ENCODE measurements at places on chromosomes 3 and 15.

DNA sequence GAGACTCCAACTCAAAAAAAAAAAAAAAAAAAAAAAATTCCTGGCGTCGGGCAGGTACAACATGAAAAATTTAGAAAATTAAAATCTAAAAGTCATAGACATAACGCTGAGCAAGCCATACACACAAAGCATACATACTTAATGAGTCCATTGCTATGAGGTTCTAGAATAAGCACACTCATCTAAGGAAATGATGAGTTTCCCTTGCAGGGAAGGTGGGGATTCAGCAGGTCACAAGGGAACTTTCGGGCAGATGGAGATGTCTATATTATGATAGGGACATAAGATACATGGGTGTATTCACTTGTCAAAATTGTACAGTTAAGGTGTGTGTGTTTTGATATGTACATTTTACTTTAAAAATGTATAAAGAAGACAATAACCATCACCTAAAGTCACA is 120.2 kb upstream of the LIPC start:
- no peak for DNase-seq

GRCh38 chr15:88638626-88639372 is at the start of gene ISG20:
Gene ISG20 (plus strand): TSS chr15:88639016. CDS start chr15:88639367, 351 bp downstream.
- DNase-seq: peak; percentile 84

DNA sequence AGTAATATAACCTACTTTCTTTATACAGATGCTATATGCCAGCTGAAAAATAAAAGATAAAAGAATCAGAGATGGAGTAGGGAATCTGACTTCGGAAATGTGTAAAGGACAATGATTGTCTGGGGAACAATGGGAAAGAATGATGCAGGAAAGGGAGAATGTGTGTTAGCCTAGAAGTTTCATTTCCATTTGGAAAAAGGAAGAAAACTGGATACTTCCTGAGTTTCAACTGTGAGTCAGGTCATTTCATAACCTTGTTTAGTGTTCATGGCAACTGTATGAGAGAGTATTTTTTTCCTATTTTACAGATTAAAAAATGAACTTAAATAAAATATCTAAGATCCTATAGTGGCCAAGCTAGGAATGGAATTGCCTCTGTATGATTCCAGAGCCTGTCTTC is 261.3 kb upstream of the NECTIN3 start:
- DNase-seq: no peak

- no peak for DNase-seq
Observed at GRCh38 chr3:43699864-43700263, 9.1 kb downstream of the ABHD5 start.

DNA sequence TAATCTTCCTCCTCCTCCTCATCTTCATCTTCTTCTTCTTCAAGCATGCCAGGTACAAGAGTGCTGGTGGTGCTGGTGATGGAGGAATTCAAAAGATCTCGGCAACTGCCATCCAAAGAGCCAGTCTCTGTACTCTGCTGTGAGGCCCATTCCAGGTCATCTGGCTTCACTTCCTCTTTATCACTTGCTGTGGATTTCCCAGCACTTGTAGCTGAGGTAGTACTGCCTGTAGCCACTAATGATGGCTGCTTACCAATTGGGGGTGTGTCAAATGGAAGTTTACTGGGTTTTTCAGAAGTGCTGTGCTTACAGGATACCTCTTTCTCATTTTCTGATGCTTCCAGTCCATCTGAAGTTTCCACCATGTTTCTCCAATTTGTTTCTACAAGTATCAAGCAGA is 28.8 kb upstream of the SHC4 start:
- no peak for DNase-seq

GRCh38 chr3:67468511-67468910 is 185.9 kb downstream of the SUCLG2 start:
- no peak for DNase-seq

- no peak for DNase-seq
Observed at GRCh38 chr15:42623951-42624350, 48.5 kb downstream of the STARD9 start.

GRCh38 chr3:43876648-43877047 is 185.9 kb downstream of the ABHD5 start:
- DNase-seq: no peak

DNA sequence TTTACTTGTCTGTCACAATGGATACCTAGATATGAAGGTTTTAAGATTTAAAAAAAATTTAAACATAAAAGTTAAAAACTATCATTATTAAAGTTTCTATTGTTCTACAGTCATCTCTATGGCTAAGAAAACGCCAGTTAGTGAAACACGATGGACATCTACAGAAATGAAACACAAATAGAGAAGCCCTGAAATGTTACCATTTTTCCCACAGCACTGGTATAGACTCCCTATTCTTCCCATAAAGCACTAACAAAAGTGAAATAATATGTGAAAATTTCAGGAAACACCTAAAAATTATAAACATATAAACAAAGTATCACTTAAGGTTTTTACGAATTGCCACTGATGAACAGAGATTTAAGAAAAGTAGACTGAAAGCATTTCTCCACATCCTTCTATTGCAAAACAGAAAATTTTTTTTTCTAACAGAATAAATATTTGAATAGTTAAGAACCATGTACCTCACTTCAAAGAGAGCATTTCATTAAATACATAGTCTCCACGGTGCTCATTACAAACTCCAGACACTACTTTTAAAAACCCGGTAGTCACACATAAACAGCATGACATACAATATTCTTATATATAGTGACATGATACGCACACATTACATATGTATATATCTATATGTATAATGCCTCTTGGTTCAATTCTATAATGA is 7.1 kb upstream of the NEK10 start:
- no peak for DNase-seq

DNA sequence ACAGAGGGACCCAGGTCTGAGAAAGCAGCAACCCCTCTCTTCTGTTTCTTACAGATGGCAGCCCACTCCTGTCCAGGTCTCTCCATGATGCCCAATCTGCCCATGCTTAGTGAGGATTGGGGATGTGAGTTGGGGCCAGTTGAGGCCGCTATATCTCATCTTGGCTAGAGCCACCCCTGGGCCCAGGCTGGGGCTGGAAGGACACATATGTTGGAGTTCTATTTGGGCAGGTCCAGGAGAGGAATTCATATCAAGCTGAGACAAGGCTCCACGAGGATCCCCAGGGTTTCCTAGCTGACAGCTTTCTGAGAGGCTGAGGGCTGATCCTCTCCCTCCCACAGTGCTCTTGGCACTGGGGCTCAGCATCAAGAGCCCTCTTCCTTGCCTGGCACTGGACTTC is 11.4 kb downstream of the TGM5 start:
- DNase-seq: no peak

DNA sequence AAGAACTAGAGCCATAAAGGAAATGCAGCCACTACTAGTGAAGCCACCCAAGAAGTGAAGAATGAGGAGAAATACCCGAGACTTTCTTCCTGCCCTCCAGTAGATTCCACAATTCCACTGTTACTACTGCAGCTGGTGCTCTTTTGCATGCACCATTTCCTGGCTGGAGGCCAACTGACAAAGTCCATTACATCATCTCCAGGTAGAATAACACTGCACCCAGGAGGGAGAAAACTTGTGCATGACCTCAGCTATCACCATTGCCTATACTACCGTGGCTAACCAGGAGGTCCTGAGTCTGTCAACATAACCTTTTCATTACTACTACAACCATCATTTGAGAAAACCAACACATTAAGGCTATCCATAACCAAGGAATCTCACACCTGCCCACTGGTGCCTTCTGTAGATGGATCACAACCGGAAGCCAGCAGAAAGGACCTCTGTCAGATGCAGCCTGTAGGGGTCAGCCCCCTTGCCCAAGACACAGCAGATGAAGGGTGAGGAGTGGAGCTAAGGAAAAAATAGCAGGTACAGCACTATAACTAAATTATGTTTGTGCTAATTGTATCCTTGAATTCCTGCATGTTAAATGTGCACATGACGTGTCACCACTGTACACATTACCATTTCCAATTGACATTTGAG is 200.8 kb upstream of the C2CD4B start:
- DNase-seq: no peak

GRCh38 chr15:88878720-88879184 is 16.6 kb downstream of the HAPLN3 start:
- DNase-seq: peak; percentile 24

DNA sequence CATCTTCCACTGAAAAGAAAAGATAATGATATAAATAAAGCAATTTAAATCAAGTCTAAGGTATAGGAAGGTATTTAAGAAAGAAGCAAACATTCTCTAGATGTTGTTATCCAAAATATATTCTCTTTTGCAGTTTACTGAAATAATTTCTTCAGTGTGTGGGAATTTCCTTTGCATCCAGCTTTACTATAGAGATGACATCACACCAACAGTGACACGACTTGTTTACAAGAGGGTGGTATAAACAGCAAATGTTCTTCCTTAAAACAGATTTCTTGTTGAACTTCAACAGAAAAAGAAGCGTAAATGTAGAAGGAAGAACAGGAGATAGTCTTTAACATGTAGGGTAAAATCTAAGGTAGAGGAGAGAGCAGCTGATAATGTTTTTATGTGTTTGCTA is 202.5 kb downstream of the ROBO2 start:
- no peak for DNase-seq

GRCh38 chr15:27082526-27082925 is 111.5 kb downstream of the GABRG3 start:
- no peak for DNase-seq

- DNase-seq: no peak
Observed at GRCh38 chr15:76199106-76200082, 111.9 kb downstream of the ETFA start.

GRCh38 chr3:41323467-41324155 is 124.3 kb downstream of the CTNNB1 start:
- no peak for DNase-seq

DNA sequence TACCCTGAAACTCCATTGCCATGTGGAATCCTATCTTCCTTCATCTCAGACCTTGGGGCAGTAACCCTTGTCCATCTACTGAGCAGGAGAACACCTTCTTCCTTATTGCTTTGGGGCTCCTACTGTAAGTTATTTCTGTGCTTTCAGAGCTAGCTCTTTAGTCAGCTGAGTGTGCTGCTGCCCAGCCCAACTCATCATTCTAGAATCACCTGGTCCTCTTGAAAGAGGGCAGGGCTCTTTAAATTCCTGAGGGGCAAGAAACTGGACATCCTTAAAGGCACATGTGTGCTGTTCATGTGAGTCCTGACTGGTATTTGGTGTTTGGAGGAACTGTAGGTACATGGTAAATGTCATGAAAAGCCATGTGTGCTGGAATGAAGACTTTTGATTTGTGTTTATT is 140.9 kb downstream of the ARNT2 start:
- DNase-seq: no peak

DNA sequence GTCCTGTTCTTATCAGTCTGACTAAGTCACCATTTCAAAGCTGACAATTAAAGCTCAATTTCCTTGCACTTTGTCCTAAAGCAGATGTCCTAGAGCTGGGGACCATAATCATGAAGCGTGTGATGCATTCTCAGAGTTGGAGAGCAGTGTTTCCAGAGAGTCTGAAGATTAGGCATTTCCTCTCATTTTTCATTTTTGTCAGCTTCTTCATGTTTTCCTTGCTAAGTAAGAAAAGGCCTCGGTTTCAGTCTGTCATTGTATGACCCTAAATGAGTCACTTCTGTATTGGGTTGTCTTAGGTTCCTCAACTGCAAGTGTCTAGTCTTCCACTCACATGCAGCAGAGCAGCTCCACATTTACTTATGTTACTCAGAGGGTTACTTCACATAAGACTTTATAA is 257.2 kb upstream of the TPRG1 start:
- DNase-seq: no peak

GRCh38 chr3:14565868-14566588 is 25.9 kb upstream of the GRIP2 start:
- no peak for DNase-seq
